ENCODE measurements at places on chromosomes 13 and 19.

- DNase-seq = no peak
Observed at GRCh38 chr13:97057176-97057575, 62.9 kb upstream of the OXGR1 start.

DNA sequence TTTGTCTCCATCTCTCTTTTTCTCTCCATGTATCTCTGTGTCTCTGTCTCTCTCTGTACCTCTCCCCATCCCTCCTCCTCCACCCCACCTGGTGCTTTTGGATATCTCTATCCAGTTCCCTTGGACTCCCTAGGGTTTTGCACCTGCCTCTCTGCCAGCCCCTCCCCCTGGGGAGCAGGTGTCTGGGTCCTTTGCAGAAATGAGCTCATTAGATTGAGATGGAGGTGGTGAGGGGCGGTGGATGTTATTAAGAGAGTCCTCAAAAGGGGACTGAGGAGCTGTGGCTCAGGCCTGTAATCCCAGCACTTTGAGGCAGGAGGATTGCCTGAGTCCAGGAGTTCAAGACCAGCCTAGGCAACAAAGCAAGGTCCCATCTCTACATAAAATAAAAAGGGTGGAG, 2.1 kb downstream of the KCNN4 start:
- DNase-seq = no peak

- DNase-seq = peak; percentile 19
Observed at GRCh38 chr13:44932850-44933251, 56.4 kb downstream of the NUFIP1 start.

- DNase-seq = no peak
Observed at GRCh38 chr19:36046443-36047050, 7.5 kb downstream of the THAP8 start.

- DNase-seq = peak; percentile 89
Observed at GRCh38 chr19:16825312-16826052, 3.7 kb upstream of the SIN3B start.

GRCh38 chr19:13629687-13630357, 123.5 kb upstream of the CACNA1A start:
- no peak for DNase-seq

GRCh38 chr13:99911965-99912566, 59.5 kb downstream of the ZIC5 start:
- DNase-seq = no peak
